ENCODE measurements at places on chromosomes 5 and 9. TPM values are rescaled to one million over a fixed set of nuclear protein-coding genes. Genes with fewer than 3 reads are reported as not detected.

Gene SPATA31E1
- not detected for total RNA-seq

Gene SAXO1
- total RNA-seq = 0.23 TPM

Gene CNTNAP3
- not detected for total RNA-seq

Gene SLCO6A1
- total RNA-seq = not detected
